Gastrocnemius medialis (tissue), 4 donors: ENCODE measurements at places on chromosomes 7 and 10. TPM values are rescaled to one million over a fixed set of nuclear protein-coding genes. Genes with fewer than 3 reads are reported as not detected.

The CRTAC1 gene
- 3.9 TPM for total RNA-seq

GRCh38 chr7:76340617-76341131 is 18.1 kb downstream of the YWHAG start:
- DNase-seq, result no peak

- DNase-seq, result no peak
Measured at GRCh38 chr10:36224431-36224985, 582.4 kb upstream of the FZD8 start.

- peak; percentile 12 for DNase-seq
Measured at GRCh38 chr7:95772298-95772770, at the start of gene DYNC1I1. Gene DYNC1I1, plus strand, starts transcription at chr7:95772554. Its CDS starts 32,176 bp downstream, at chr7:95804730.

DNA sequence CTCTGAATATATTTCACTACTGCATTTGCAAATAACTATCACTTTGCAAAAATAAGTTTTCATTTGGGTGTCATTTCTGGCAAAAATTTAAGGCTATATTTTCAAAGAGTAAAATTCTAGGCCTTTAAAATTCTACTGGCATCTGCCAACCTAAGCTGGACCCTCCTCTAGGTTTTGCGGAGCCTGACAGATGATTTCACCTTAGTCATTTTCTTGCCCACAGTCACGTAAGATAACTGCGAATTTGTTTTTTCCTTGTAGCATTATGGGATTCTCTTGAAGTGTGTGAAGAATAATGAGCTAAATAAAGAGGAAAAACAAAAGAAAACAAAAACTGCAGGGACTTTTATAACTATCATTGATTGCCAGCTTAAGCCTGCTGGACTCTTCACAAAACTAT is 7.8 kb downstream of the MEOX2 start:
- no peak for DNase-seq

- no peak for DNase-seq
Measured at GRCh38 chr10:26438534-26439341, 597 bp downstream of the APBB1IP start.

- DNase-seq, result no peak
Measured at GRCh38 chr10:86363833-86364490, 2.6 kb downstream of the GRID1 start.

- DNase-seq, result no peak
Measured at GRCh38 chr7:48924433-48924832, at the start of gene CDC14C. Gene CDC14C, plus strand, starts transcription at chr7:48924547. Its CDS starts 126 bp downstream, at chr7:48924673.
